Lower lobe of right lung (tissue), 2 donors: ENCODE measurements at places on chromosomes 2 and 18. TPM values are rescaled to one million over a fixed set of nuclear protein-coding genes. Genes with fewer than 3 reads are reported as not detected.

- DNase-seq = no peak
Observed at GRCh38 chr18:35653392-35654135, 72.0 kb downstream of the GALNT1 start.

Gene LINC00305
- not detected for total RNA-seq

- DNase-seq = no peak
Observed at GRCh38 chr18:74422541-74422940, 34.6 kb downstream of the DIPK1C start.

Gene GAREM1
- total RNA-seq = 10.3 TPM

DNA sequence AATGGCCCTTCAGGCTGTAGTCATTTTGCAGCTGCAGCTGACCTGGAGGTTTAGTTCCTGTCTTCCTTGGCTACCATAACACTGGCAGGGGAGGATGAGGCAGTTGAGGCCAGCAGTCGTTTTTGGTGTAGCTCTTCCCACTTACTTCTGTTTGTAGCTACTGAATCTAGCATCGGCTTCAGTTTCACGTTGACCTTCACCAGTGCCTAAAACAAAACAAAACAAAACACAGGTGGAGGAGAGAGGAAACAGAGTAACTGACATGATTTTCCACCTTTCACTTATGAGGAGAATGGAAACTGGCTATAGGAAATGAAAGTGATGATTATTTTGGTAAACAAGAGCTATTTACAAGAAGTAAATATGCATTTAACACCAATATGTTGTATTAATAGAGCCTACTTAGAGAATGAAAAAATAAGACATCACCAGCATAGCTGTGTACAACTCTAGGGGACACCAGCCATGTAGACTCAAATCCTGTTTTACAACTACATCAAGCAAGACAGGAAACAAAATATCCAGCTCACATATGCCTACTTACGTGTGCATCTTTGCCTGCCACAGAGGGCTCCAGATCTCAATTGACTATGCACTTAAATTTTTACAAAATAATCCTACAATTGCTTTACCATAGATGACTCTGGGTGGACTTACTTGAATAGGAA is 236.9 kb downstream of the AGPS start:
- no peak for DNase-seq

- DNase-seq = no peak
Observed at GRCh38 chr2:10773821-10774341, 38.7 kb downstream of the PDIA6 start.

GRCh38 chr18:79107886-79108285 is 38.7 kb downstream of the ATP9B start:
- DNase-seq = no peak

GRCh38 chr2:27205206-27205605 is 6.6 kb upstream of the ATRAID start:
- no peak for DNase-seq
